ENCODE measurements at places on chromosomes 12 and 14.

GRCh38 chr12:7496451-7496850 lies 7.1 kb downstream of the CD163 start:
- no peak for DNase-seq

GRCh38 chr14:33029511-33029910 lies 90.8 kb downstream of the NPAS3 start:
- DNase-seq, result no peak

- DNase-seq, result no peak
Observed at GRCh38 chr12:6703631-6704030, 3.0 kb upstream of the PIANP start.

GRCh38 chr12:57632958-57633840 lies at the start of gene B4GALNT1:
B4GALNT1 (minus strand) TSS chr12:57633201; CDS start chr12:57632132, 1,069 bp downstream.
- peak; percentile 53 for DNase-seq

GRCh38 chr12:47085815-47086252 lies 6.1 kb upstream of the AMIGO2 start:
- DNase-seq, result no peak

- DNase-seq, result peak; percentile 41
Observed at GRCh38 chr14:61695695-61696527, 598 bp downstream of the HIF1A start.

DNA sequence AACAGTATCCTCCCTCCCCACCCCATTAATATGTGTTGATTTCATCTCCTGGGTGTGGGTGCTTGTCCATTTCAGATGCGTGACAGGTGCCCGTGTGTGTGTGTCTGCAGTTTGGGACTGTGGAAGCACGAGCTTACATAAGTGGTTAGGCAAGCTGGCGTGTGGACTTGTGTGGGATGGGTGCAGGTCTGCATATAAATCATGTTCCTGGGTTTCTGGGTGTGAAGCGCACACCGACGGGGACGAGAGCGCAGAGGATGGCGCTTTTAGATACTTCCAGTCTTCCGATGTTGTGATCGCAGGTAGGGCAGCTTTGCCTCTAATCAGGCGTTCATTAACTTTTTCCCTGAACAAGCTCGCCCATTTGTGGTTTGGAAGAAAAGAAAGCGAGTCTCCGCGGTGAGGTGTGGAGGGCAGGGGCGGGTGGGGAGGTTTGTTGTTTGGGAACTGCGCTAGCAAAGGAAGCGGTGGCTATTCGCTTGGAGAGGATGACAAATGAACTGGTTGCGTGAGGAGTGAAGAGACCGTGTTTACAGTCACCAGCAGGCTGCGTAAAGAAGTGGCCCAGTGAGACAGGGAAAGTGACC lies 865 bp downstream of the RGS6 start:
- DNase-seq, result no peak

GRCh38 chr12:69833696-69834095 lies 8.7 kb downstream of the MYRFL start:
- DNase-seq, result no peak

- no peak for DNase-seq
Observed at GRCh38 chr12:52004042-52004648, 2.6 kb upstream of the TAMALIN start.

DNA sequence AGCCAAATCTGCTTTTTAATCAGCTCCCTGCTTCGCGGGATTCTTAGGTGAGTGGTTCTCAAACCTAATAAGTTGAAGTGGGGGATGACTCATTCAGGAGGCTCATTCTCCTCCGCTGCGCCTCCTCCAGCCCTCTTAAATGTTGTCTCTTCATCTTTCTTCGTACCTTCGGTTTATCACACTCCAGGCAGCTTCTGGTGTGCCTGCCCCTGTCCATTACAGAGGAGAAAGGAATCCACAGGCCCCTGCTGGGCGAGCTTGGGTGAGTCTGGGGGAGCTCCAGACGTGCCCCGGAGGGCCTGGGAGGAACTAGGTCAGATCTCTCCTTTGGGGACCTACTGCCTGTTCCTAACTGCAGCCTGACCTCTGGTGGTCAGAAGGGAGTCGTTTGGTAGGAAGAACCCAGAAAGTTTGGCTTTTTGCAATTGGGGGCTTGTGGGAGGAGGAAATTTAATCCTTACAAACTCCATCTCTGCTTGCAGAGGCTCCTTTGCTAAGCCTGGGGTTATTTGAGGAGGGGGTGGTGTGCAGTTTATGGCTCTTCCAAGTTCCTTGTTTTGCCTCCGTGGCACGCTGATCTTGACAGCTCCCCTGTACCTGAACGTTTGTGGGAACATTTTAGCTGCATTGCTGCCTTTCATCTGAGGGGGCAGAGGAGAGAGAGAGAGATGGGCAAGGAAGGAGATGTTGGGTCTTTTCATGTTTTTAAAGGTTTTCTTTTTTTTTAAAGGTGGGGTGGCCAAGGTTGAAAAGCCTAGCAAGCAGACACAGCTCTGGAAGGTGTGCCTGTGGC lies 84.1 kb upstream of the GNG2 start:
- DNase-seq, result no peak

- DNase-seq, result no peak
Observed at GRCh38 chr12:72366255-72366654, 94.1 kb downstream of the TRHDE start.

DNA sequence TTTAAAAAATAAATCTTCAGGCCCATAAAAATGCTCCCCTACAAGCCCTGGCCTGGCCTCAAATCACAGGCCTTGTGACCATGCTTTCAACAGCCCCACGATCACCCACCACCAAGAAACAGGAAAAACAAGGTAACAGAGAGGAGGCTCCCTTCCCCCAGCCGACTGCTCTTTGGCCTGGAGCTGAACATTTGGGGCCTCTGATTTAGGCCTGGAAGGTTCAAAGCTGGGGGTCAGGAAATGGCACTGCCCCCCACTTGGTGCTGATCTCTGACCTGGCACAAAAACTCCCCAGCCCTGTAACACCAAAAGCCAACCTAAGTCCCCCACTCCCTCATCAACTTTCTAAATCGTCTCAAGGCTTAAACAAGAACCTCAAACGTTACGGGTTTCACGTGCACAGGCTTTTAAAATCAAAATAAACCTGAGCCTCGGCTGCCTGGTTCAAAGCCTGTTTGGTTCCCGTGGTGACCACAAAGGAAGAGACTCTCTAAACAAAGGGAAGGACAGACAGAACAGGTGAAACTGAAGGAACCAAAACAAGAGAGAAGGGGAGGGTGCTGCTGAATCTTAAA lies 9.0 kb downstream of the ACTN1 start:
- DNase-seq, result no peak

GRCh38 chr12:131365821-131366260 lies 345.0 kb upstream of the SFSWAP start:
- no peak for DNase-seq

GRCh38 chr12:70002097-70002911 lies 177.3 kb downstream of the MYRFL start:
- no peak for DNase-seq

DNA sequence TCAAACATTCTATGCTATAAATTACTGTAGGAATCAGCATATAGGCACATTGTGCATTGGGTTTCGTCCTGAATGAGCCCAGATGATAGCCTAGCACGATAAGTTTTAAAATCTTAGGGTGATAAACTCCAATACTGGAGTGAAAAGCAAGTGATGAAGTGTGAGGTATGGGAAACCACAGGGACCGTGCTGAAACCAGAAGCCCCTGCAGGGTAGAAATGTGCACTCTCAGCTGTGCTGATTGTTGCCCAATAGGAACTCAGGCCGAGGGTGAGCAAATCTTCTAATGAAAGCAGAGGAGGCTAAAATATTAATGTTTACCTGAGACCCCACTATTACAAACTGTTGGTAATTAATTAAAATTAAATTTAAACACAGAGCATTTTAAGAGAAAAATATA lies 1486.6 kb downstream of the AACS start:
- no peak for DNase-seq

- no peak for DNase-seq
Observed at GRCh38 chr14:25574628-25575325, 524.8 kb upstream of the STXBP6 start.

DNA sequence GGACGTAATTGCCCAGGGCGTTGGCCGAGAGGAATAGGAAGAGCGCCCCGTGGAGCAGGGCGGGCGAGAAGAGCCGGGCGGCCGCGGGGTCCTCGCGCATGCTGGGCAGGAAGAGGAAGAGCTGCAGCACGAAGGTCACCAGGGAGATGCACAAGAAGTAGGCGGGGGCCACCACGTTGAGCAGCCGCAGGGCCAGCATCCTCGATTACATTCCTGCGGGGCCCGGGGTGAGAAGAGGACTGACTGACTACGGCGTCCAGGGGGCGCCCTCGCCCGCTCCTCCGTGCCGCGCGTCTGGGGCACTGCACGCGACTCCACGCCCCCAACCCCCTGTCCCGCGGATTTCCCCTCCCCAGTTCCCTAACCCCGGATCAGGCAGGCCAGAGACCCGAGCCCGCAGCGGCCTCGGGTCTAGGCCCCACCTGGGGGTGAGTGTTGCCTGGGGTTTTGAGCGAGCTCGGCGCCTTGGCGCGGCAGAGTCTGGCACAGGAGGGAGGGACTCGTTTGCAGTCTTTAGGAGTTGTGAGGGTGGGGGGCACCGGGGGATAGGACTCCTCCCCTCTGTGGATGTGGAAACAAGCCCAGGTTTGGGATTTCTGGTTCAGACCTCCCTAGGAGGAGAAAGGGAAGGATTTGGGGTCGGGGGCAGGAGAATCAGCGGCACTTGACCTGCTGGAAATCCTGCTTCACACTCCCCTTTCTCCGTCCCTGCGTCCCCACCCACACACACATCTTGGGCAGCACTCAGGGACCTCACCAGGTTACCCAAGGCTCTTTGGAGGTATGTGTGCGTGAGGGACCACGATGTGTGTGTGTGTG lies 1.8 kb downstream of the ZDHHC22 start:
- DNase-seq, result peak; percentile 21

GRCh38 chr14:21995332-21995731 lies 321.7 kb upstream of the OR4E1 start:
- DNase-seq, result no peak

- no peak for DNase-seq
Observed at GRCh38 chr12:68425998-68426397, 93.8 kb upstream of the MDM1 start.

- no peak for DNase-seq
Observed at GRCh38 chr14:61749867-61750266, 12.4 kb upstream of the SNAPC1 start.

- DNase-seq, result no peak
Observed at GRCh38 chr12:131573631-131574394, 137.1 kb upstream of the SFSWAP start.

- DNase-seq, result no peak
Observed at GRCh38 chr12:27064397-27065342, 17.7 kb downstream of the C12orf71 start.

DNA sequence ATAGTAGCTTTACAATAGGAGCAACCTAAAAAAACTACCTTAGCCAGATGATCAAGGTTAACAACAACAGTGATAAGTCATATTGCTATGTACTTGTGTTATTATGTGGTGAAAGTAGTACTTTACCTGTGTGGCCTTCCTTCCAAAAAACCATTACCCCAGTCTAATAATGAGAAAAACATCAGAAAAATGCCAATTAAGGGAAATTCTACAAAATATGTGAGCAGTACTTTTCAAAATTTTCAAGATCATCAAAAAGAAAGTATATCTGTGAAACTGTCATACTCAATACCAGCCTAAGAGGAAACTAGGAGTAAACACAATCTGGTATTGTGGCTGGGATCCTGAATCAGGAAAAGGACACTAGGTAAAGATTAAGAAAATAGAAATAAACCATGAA lies 165.3 kb upstream of the PKP2 start:
- no peak for DNase-seq

DNA sequence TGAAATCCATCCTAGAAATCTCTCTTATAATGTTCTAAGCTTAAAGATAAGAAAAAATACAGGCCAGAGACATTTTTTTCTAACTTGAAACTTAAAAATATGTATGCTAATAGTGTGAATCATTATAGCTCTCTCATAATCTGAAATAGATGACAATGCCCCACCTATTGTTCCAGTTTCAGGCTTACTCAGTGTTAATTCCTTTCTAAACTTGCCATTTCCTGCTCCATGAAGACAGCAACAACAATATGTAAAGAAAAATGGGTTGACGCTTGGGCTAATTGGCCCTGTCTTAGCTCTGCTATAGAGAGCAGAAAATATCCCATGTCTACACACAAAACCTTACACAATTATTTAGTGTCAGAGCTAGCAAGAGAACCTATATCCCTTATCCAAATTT lies 37.1 kb downstream of the LMO3 start:
- DNase-seq, result no peak

GRCh38 chr12:38998887-38999482 lies 93.6 kb upstream of the CPNE8 start:
- no peak for DNase-seq

DNA sequence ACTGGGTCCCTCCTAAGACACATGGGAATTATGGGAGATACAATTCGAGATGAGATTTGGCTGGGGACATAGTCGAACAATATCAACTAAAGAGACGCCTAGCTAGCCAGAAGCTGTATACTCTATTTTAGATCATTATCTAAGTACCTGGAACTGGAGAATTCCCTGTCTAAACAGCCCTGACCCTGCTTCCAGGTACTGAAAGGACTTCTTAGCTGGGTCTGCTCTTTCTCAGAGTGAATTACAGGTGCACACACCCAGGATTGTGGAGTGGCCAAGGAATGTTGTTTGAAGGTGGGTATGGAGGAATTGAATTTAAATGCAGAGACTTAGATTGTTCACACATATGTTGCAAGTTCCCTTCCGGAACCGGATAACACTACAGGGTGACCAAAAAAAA lies 733.0 kb downstream of the RPS29 start:
- no peak for DNase-seq

GRCh38 chr12:113475451-113476175 lies 3.9 kb upstream of the LHX5 start:
- DNase-seq, result no peak

GRCh38 chr14:50222055-50222613 lies 9.2 kb downstream of the SOS2 start:
- DNase-seq, result no peak

- no peak for DNase-seq
Observed at GRCh38 chr14:95549656-95550585, 15.1 kb downstream of the GLRX5 start.

DNA sequence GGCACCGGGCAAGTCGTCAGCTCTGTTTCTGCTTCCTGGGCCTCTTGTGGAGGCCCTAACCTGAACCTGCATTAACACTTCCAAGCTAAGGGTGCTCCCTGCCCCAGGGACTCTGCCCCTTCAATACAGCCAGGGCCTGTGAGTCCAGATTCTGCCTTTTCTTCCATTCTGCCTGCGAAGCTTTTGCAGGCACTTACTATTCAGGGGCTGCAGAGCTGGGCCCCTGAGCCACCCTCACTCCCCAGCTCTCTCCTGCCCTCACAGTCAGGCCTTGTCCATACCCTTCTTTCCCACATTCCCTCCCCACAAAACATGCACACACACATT lies 101.1 kb downstream of the ZFP36L1 start:
- no peak for DNase-seq
